ENCODE measurements at places on chromosomes 5 and 9.

DNA sequence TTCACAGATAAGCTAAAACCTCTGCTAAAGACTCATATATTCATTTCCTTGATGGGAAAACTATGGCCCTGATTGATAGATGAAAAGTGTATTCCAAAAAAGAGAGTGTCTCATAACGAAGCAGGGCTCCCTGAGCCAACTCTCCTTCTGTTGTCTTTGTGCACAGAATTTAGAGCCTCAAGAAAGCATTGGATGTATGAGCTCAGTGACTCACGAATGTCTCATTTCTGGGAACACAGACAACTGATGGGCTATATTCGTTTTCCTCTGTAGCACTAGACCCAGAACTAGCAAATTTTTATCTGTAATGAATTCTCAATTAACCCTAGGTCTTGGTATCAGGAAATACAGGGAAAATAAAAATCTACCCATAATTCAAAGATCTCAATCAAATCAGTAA lies 88.4 kb downstream of the LMNB1 start:
- DNase-seq: no peak

GRCh38 chr5:6601271-6601670 lies 31.6 kb downstream of the NSUN2 start:
- DNase-seq: no peak

DNA sequence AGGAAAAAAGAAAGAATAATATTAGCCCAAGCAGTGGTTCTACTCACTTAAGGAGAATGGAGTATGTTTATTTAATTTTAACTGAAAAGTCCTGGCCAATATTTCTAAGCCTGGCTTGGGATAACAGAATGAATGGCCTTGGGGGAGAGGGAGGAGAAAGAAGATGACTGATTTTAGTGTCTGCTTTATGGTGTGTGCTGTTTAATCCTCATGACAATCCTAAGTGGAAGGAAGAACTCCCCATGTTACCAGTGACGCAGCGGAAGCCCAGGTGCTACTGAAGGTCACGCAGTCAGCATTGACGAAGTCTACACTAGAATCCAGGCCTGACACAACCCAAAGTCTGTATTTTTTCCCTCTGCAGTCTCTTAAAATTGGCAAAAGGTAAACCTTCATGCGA lies 50.5 kb downstream of the PALM2AKAP2 start:
- no peak for DNase-seq

DNA sequence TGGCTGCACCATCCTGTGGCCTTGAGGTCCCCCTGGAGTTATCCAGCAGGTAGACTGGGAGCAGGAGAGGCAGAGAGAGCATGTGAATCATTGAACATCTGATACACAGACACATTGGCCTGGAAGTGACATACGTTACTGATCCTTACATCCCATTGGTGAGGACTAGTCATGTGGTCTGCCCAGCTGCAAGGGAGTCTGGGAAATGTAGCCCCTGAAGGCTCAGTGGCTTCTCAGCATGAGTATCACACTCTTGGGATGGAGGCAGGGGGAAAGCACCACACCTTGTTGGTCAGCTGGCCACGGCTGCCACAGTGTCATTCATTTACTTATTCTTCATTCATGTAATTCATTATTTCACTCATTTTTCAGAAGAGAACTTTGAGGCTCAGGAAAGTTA lies 13.3 kb upstream of the KCNMB1 start:
- DNase-seq: no peak

- no peak for DNase-seq
Observed at GRCh38 chr5:53322257-53322656, 158.2 kb upstream of the FST start.

- no peak for DNase-seq
Observed at GRCh38 chr5:138605254-138605972, 30.2 kb upstream of the HSPA9 start.

- DNase-seq: no peak
Observed at GRCh38 chr5:116778032-116778431, 203.4 kb upstream of the SEMA6A start.

DNA sequence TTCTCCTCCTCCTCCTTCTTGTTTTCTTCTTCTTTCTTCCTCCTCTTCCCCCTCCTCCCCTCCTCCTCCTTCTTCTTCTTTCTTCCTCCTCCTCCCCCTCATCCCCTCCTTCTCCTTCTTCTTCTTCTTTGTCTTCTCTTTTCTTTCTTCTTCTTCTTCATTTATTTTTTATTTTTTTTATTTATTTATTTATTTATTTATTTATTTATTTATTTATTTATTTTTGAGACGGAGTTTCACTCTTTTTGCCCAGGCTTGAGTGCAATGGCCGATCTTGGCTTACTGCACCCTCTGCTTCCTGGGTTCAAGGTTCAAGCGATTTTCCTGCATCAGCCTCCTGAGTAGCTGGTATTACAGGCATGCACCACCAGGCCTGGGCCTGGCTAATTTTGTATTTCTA lies 1332.5 kb upstream of the CDH9 start:
- no peak for DNase-seq

- DNase-seq: no peak
Observed at GRCh38 chr5:110896901-110897300, 158.1 kb downstream of the SLC25A46 start.

DNA sequence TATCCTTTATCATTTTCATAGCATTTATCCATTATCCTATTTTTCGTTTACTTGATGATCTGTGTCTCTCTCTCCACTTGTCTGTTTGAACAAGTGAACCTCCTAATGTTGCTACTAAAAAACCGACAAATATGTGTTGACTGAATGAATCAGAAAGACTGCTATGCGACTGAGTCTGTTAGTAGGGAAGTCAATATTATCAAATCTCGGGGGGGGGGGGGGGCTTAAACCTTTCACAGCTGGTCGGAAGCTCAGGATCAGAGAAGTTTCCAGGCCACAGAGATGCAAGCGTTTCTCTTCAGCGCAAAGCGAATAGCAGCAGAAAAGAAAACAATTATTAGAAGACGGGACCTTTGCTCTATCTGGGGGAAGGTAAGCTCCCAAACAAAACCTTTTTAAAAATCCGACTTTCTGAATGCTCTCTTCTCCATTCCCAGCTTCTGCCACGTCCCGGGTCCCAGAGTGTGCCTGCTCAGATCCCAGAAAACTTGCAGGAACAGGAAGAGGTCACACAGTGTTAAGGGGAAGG lies 412 bp downstream of the RIOK2 start:
- DNase-seq: no peak

GRCh38 chr9:13707612-13708576 lies 428.4 kb upstream of the MPDZ start:
- no peak for DNase-seq

DNA sequence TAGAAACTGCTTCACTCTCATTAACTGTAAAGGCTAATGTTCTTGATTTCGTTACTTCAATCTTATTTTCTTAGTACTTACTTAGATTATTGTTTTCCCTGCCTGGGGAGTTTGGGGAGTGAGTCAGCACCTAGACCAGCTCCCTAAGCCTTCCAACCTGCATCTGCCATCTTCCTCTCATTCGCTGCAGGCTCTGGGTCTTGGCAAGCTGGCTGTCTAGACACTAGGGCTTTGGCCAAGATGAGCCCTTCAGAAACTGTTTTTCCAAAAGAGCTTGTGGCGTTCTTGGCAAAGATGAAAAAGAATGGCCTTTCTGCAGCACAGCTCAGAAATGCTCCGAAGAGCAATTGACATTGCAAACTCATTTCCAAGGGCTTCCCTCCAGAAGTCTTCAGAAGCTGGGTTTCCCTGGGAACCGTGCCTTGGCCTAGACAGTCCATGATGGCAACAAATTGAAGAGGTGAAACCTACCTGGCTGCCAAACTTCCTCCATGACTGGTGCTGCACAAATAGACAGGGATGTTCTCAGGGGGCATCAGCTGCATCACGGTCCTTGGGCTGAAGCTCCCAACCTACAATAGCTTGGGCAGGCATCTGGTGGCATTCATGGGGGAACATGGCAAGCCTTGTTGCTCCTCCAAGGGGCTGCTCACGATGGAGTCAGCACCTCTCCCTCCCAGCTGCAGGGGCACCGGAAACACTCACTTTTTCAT lies 76.6 kb downstream of the NSUN2 start:
- DNase-seq: no peak

DNA sequence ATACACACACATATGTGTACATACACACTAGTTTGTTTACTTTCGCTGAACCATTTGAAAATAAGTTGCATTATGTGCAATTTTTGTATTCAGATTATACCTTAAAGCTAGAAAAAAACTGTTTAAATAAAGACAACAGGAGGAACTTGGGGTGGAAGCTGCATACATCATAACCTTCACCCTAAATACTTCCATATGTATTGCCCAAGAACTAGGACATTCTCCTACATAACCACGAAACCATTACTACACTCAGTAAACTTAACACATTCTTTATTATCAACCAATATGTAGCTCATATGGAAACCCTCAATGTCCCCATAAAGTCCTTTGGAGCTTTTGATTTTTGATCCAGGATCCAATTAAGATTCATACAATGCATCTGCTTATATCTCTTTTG lies 83.3 kb downstream of the GIN1 start:
- DNase-seq: no peak

GRCh38 chr9:38029915-38030638 lies 39.0 kb downstream of the SHB start:
- no peak for DNase-seq
